ENCODE measurements at places on chromosomes 2 and 18.

GRCh38 chr2:106932644-106933043 is 46.7 kb upstream of the ST6GAL2 start:
- no peak for DNase-seq

DNA sequence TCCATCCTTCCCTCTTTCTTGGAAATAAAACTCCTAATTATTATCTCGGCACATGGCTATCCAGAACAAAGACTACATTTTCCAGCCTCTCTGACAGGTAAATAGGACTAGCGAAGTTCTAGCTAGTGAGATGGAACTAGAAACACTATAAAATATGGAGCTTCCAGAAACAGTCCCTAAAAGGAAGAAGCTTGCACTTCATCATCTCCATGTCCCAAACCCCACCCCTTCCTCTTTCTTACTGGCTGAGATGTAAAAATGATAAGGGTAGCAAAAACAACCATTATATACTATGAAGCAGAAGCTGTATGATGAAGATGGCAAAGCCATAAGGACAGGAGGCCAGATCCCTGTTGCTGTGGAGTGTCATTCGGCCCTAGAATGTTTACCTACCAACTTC is 11.7 kb upstream of the ACTR2 start:
- no peak for DNase-seq

GRCh38 chr18:68676913-68677312 is 38.0 kb downstream of the TMX3 start:
- DNase-seq, result no peak

DNA sequence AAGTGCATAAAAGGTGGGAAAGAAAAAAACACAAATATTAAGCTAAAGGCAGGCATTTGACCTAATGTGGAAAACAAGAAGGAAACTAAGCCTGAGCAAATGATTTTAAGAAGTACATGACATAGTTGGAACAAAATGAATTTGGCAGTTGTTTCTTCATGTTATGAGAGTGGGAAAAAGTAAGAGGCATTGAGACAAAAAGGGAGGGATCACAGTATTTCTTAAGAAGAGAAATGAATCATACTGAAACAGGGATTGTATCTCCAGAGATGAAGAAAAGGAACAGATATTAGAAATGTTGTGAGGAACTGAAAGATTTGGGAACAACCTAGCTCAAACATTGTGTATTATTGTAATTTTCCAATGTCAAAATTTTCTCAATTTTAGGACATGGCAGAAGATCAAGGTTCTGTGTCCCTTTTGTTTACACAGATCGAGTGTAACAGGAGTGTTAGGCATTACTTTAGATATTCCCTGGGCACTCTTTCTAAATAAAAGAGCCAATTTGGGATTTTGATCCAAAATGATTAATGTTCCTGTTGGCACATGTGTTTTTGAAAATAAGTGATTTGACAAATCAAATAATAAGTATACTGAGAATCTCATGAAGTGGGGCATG is 98.6 kb downstream of the CALCRL start:
- DNase-seq, result no peak

- DNase-seq, result no peak
These were observed 16.2 kb downstream of the SS18 start for GRCh38 chr18:26074246-26074645.
